Omental fat pad (tissue), 4 donors: ENCODE measurements at places on chromosomes 2 and 18.
A peak's percentile ranks its signal among the peaks of the same experiment; 100 is the strongest.

GRCh38 chr2:205758051-205758450 lies 75.8 kb downstream of the NRP2 start:
- no peak for DNase-seq

DNA sequence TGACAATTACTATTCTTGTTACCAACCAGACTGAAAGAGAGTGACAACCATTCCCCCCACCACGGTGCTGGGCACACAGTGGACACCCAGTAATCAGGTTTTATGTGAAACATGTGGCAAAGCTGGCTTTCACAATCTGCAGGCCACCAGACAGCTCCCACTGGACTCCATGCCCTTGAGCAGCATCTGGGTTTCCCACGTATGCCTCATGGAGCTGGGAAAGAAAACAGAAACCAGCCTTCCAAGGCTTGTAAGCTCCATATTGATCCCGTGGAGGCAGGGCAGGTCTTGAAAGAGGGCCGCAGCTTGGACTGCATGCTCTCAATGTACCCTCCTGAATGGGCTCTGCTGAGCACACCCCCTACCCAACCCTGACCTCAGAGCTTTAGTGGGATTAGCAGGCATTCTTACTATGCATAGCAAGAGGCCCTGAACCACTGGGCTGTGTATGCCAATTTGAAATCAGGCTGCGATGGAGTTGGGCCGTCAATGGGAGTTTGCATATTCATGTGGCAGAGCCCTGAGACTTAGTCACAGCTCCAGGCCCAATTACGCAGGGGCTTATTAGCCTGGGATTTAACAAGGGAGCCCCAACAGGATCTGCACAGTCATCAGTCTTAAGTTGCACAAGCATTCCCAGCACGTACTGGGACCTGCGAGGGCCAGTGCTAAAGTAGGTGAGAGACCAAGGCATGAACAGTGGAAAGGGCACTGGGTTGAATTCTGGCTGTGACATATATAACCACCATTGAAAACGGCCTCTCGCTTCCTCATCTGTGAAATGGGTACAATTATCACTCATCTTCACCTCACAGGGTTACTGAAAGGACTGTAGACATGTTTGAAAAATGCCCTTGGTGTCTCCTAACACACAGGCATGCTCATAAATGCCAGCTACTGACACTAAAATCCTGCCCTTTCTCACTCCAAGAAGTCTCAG lies 10.5 kb downstream of the C1QL2 start:
- no peak for DNase-seq

- no peak for DNase-seq
Measured at GRCh38 chr18:77784759-77785379, 535.2 kb downstream of the GALR1 start.

- DNase-seq, result no peak
Measured at GRCh38 chr2:4604767-4605166, 901.4 kb downstream of the DCDC2C start.

- DNase-seq, result no peak
Measured at GRCh38 chr2:37891846-37892435, 33.1 kb upstream of the RMDN2 start.

GRCh38 chr2:233990261-233990798 lies 60.2 kb upstream of the SPP2 start:
- no peak for DNase-seq

DNA sequence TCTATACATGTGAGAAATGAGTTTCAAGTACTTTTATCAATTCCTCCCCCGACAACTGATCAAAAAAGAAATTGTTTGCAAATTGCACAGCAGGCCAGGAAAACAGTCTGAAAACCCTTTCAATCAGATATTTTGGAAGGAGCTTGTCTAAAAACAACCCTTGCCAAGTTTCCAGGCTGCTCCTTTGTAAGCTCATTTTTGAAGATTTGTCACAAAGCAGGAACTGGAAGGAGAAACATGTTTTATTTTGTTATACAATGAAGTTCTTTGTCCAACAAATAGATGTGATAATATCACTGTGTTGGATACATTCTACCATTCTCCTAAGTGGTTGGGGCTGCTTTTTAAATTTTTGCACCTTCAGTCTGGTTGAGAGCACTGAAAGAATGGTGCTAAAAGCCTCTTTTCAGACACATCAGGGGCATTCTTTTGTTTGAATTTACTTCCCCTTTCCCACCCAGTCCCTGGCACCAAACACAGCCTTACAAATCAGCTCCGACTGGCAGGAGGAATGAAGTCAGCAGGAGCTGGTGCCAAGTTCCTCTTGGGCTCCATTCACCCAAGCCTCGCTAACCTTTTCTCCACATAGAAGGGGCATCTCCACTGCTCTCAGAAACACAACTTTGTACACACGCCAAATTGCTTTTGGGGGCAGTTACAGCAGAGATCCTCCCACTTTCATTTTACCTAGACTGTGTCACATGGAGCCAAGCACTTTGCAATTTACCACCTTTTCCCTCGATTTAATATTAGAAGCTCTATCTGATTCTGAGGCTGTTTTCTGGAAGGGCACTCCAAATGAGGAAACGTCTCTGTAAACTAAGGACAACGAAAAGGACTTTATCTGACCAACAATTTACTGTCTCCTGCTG lies 88.0 kb downstream of the C1D start:
- DNase-seq, result no peak

GRCh38 chr2:9745153-9745899 lies 97.9 kb upstream of the TAF1B start:
- no peak for DNase-seq

DNA sequence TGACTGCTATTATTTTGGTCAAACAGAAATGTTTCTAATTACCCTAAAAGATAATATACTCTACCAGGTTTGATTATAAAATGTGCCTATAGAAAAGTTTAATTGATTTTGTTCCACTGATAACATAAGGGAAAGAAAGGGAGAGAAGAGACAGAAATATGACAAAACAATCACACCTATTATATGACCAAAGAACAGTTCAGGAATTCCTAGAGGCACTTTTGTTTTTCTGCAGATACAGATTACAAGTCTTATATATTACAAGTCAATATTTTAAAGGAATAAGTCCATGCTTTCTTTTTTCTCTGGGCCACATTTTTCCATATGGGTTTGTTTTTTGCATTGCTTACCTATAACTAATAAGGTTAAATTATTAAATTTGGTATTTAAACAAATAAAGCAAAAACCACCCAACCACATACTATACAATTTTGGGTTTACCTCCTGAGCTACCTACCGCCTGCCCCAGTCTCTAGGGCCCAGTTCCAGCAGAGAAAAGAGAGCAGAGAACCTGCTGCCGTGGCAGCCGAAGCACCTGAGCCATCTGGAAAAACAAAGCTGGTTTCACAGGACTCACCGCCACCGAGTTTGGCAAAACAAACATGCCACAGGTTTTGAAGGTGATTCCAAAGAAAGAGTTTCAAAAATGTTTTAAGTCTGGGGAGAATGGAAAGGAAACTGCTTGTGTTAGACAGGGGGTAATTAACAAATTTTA lies 92.1 kb downstream of the DYM start:
- DNase-seq, result no peak

- no peak for DNase-seq
Measured at GRCh38 chr2:101630224-101630949, 67.1 kb upstream of the MAP4K4 start.

DNA sequence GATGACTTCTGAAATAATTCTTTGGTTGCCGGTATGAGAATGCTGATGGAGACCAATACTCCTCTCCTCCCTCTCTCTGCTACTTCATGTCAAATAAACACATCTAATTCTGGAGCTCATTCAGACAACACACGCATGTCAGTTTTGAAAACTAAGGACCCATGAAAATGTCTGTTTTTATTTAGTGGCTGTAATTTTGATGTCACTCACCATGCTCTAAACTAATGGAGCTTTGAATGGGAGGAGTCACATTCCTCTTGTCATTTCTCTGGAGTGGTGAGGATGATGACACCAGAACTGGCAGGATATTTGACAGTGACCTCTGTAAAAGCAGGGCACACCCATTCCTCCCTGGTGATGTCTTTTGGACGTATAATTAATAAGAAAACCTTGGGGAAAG lies 163.0 kb downstream of the PHLPP1 start:
- DNase-seq, result no peak

GRCh38 chr2:146437712-146438111 lies 1407.1 kb upstream of the ACVR2A start:
- DNase-seq, result no peak

DNA sequence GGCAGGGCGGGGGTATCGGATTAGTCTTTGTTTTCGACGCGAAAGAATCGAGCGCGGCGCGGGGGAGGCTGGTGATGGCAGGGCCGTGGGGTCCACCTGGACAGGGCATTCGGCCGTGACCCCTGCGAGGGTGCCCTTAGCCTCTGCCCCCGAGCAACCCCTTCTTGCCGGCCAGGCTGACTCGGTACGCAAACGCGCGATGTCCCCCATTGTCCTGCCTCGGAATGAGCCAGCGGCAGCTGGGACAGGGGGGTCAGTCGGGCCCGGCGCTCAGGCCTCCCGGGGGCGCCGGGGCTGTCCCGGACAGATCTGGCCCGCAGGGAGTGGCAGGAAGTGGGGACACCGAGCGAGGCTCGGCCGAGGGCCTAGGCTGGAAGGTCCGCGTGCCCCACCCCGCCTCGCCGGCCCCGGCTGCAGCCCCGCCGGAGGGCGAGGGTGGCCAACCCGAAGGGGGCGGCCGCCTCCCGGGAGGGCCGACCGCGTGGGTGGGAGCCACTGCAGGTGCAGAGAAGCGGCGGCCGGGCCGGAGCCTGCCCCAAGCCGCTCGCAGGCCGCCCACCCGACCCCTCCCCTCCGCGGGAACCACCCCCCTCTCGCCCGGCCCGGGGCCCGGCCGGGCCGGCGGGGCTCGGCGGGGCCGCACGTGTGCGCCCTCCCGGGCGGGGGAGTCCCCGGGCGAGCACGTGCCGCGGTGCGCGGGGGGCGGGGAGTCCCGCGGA lies at the start of gene TET3:
Gene TET3 (plus strand): TSS at position 708 of the 719 bp plus-strand sequence. CDS start 1,494 bp downstream, outside the sequence.
- no peak for DNase-seq

DNA sequence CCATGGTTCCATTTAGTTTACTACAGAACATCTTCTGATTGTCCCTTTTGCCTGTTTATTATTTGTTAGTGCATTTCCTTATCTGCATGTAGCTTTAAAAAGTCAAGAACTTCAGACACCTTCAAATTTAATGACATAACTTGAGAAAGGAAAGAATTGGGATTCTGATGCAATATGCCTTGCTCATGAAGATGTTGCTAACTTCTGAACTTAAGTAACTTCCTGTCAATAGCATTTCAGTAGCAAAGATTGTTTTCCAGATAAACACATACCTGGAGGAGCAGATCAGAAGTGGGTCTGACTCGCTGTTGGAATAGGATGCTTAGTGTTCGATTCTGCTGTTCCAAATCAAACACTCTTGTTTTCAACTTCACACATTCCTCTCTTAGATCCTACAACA lies 190.2 kb upstream of the LYPD1 start:
- DNase-seq, result no peak

DNA sequence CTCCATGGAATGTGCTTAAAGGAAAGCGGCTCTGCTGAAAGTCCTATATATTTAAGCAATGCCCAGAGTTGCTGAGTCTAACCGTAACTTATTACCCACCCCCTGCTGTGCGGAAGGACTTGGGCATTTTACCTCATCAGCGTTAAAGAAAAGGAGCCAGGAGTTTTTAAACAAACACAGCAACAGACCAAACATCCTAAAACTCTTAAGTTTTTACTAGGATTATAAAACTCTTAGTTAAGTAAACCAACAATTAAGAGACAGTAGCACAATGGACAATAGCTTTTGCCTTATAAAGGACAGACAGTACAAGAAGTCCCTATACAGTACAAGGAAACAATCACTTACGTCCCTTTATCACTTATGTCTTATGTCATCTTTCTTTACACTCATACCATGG lies 90.2 kb downstream of the ZNF521 start:
- no peak for DNase-seq

GRCh38 chr2:176122683-176123410 lies at the start of gene HOXD9:
Gene HOXD9 (plus strand): TSS chr2:176122719. CDS start chr2:176122769, 50 bp downstream.
- peak; percentile 53 for DNase-seq

DNA sequence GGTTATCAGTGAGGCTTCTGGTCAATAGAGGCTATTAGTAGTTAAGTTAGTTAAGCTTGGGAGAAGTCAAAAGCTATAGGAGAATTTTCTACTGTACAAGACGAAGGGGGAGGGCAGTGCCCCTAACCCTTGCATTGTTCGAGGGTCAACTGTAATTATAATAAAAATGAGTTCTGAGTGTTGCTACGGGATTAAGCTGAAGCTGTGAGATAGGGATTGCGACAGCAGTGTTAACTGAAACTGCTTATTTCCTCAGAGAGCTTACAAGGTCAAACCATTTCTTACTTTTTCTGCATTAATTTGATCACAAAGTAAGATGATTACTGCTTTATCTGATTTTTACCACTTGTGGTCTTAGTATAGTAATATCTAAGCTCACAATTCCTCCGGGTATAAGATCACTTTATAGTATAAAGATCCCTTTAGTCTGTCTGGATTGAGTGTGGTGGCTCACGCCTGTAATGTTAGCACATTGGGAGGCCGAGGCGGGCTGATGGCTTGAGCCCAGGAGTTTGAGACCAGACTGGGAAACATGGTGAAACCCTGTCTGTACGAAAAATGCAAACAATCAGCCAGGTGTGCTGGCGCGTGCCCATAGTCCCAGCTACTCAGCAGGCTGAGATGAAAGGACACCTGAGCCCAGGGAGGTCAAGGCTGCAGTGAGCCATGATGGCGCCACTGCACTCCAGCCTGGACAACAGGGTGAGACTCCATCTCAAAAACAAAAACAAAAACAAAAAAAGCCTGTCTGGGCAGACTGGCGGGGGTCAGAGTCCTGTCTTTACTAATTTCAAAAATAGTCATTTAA lies 119.5 kb upstream of the TLK1 start:
- DNase-seq, result no peak

DNA sequence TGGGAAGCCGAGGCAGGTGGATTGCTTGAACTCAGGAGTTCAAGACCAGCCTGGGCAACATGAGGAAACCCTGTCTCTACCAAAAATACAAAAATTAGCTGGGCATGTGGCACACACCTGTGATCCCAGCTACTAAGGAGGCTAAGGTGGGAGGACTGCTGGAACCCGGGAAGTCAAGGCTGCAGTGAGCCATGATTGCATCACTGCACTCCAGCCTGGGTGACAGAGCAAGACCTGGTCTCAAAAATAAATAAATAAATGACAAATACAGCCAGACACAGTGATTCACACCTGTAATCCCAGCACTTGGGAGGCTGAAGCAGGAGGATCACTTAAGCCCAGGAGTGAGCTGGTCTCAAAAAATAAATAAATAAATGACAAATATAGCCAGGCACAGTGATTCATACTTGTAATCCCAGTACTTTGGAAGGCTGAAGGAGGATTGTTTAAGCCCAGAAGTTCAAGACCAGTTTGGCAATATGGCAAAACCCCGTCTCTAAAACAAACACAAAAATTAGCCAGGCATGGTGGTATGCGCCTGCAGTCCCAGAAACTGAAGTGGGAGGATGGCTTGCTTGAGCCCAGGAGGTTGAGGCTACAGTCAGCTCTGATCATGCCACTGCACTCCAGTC lies 6.2 kb downstream of the KANSL3 start:
- DNase-seq, result no peak

- no peak for DNase-seq
Measured at GRCh38 chr18:27605107-27605834, 420.2 kb upstream of the CHST9 start.

DNA sequence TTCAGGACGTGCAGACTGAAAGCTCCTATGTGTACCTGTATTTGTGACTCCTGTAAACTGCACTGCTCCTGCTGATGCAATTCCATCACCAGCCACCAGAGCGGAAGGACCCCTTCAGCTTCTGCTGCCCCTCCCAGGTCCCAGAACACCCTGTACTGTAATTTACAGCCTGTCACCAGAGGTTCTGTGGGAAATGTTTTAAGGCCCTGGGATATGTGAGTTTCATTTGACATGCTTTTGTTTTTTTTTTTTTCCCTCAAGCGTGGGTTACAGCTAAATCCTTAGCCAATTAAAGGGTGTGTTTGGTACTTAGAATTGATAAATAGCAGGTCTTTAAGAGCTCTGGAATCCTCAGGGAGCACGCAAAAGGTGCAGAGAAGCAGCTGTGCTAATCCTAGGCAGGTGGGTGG lies 79.4 kb downstream of the KCTD1 start:
- DNase-seq, result no peak
